ENCODE measurements at places on chromosomes 2 and 18. TPM values are rescaled to one million over a fixed set of nuclear protein-coding genes. Genes with fewer than 3 reads are reported as not detected.

Gene NXPH2
- total RNA-seq = not detected

Gene GKN1
- total RNA-seq = not detected

- H3K4me3 ChIP-seq = no peak overlapping the region
- DNase-seq = no peak
- peaks cover 9% of the 10 kb centered on the region for H3K4me1 ChIP-seq
- no peak overlapping the region for H3K27ac ChIP-seq
Observed at GRCh38 chr2:120786038-120786960, 50.6 kb downstream of the GLI2 start.

DNA sequence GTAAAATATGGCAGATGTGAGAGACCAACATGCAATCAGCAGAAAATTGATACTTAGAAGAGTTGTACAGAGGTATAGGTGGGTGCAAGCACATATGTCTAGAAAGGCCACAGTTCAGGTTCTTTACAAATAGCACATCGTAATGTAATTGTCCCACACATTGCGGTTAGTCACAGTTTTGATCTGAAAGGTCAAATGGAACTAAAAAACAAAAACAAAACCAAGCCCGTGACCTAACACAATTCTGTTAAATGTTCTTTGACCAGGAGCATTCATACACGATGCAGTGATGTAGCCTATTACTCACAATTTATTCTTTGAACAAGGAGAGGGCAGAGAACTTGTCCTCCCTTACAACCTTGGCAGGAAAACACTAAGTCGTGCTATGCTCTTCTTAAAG lies 108.9 kb upstream of the MAP4K3 start:
- no peaks in the 10 kb centered on the region for H3K36me3 ChIP-seq
- H3K4me3 ChIP-seq = no peak overlapping the region
- peaks cover 20% of the 10 kb centered on the region for H3K4me1 ChIP-seq
- H3K27me3 ChIP-seq = no peaks in the 10 kb centered on the region
- H3K27ac ChIP-seq = no peak overlapping the region
- DNase-seq = no peak

GRCh38 chr2:202074324-202074723 lies 1.3 kb downstream of the KIAA2012 start:
- H3K27ac ChIP-seq = no peak overlapping the region
- peaks cover 7% of the 10 kb centered on the region for H3K4me1 ChIP-seq
- H3K27me3 ChIP-seq = peaks cover 4% of the 10 kb centered on the region
- H3K36me3 ChIP-seq = no peaks in the 10 kb centered on the region

GRCh38 chr18:37512400-37512799 lies 53.2 kb downstream of the CELF4 start:
- no peak overlapping the region for H3K4me3 ChIP-seq
- no peaks in the 10 kb centered on the region for H3K4me1 ChIP-seq
- no peak overlapping the region for H3K27ac ChIP-seq
- no peaks in the 10 kb centered on the region for H3K36me3 ChIP-seq
- H3K27me3 ChIP-seq = no peaks in the 10 kb centered on the region

DNA sequence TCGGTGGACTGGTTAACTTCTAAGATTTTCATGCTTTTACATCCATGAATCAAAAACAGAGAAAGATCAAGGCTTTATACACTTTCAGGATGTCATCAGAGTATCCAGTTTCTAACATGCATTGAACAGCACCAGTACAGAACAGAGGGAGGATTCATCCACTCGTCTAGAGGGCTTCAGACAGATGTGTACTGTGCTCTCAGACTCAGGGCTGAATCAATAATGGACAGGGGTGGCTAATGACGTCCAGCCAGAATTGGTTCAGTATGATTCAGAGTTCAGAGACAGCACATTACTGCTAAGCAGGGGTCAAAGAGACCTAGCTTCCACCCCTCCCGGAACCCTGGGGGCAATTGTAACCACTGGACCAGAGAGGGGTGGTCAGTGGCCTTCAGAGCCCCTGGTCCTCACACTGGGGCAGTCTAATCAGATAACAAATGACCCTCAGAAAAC lies 37.3 kb downstream of the RNU4ATAC start:
- H3K4me3 ChIP-seq = no peak overlapping the region
- peaks cover 4% of the 10 kb centered on the region for H3K4me1 ChIP-seq
- no peaks in the 10 kb centered on the region for H3K36me3 ChIP-seq
- no peaks in the 10 kb centered on the region for H3K27me3 ChIP-seq

DNA sequence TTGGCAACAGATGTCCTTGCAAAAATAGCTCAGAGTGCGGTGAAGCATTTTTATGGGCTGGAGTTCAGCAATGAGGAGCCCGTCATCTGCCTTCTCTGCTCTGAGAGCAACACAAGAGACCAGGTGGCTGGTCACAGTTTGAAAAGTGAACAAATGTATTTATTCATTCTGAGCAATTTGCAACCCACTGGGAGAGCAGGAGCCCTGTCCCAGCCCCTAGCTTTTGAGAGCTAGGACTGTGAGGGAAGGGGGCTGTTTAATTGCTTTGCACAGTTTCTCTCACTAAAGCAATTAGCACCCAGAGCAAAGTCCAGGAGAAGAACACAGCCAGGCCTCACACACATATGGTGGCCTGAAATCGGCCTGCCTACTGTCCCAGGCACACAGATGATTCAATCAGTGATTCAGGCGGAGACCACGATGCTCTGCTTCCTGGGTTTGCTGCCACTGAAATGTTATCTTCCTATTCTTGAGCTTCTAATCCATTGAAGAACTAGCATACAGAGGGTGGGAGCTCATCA lies 646.1 kb upstream of the ACVR2A start:
- no peaks in the 10 kb centered on the region for H3K27me3 ChIP-seq
- no peak for DNase-seq
- no peak overlapping the region for H3K27ac ChIP-seq
- no peaks in the 10 kb centered on the region for H3K36me3 ChIP-seq
- H3K4me3 ChIP-seq = no peak overlapping the region

- no peaks in the 10 kb centered on the region for H3K27me3 ChIP-seq
- no peaks in the 10 kb centered on the region for H3K36me3 ChIP-seq
- H3K4me1 ChIP-seq = no peaks in the 10 kb centered on the region
- no peak for DNase-seq
Observed at GRCh38 chr18:6333981-6334380, 80.7 kb downstream of the L3MBTL4 start.

GRCh38 chr2:171235262-171235881 lies 74.7 kb upstream of the TLK1 start:
- no peaks in the 10 kb centered on the region for H3K27me3 ChIP-seq
- DNase-seq = no peak
- no peak overlapping the region for H3K27ac ChIP-seq
- no peak overlapping the region for H3K4me3 ChIP-seq
- H3K4me1 ChIP-seq = no peaks in the 10 kb centered on the region
